ENCODE measurements at places on chromosomes 7 and 10. TPM values are rescaled to one million over a fixed set of nuclear protein-coding genes. Genes with fewer than 3 reads are reported as not detected.

GRCh38 chr7:150397346-150398107 is 18.4 kb downstream of the ZNF775 start:
- H3K27me3 ChIP-seq: no peaks in the 10 kb centered on the region
- no peaks in the 10 kb centered on the region for H3K36me3 ChIP-seq
- peaks cover 21% of the 10 kb centered on the region for H3K4me1 ChIP-seq
- no peak overlapping the region for H3K4me3 ChIP-seq
- H3K27ac ChIP-seq: no peak overlapping the region

- no peak overlapping the region for H3K27ac ChIP-seq
- H3K27me3 ChIP-seq: peaks cover 13% of the 10 kb centered on the region
- no peaks in the 10 kb centered on the region for H3K4me1 ChIP-seq
- no peaks in the 10 kb centered on the region for H3K36me3 ChIP-seq
These were observed 244.8 kb downstream of the BICC1 start for GRCh38 chr10:58757352-58758065.

DNA sequence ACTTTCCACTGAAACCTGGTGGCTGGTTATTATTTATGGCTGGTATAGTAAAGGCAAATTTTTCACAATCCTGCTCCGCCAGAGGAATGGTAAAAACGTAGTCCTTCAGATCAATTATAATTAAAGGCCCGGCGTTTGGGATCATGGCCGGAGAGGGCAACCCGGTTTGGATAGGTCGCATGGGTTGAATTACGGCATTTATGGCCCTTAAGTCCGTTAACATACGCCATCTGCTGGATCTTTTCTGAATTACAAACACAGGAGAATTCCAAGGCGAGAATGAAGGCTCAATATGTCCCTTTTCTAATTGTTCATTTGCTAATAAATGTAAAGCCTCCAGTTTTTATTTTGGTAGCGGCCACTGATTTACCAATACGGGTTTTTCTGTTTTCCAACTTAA is 11.3 kb upstream of the TAS2R3 start:
- H3K27ac ChIP-seq: no peak overlapping the region
- no peaks in the 10 kb centered on the region for H3K27me3 ChIP-seq
- no peak for DNase-seq
- H3K4me3 ChIP-seq: no peak overlapping the region

GRCh38 chr10:92407305-92408016 is 116.5 kb downstream of the MARCHF5 start:
- H3K4me3 ChIP-seq: no peak overlapping the region
- no peaks in the 10 kb centered on the region for H3K36me3 ChIP-seq
- H3K27ac ChIP-seq: no peak overlapping the region
- H3K4me1 ChIP-seq: no peaks in the 10 kb centered on the region

- H3K4me1 ChIP-seq: no peaks in the 10 kb centered on the region
- peaks cover 22% of the 10 kb centered on the region for H3K27me3 ChIP-seq
- no peak overlapping the region for H3K27ac ChIP-seq
- peaks cover 5% of the 10 kb centered on the region for H3K36me3 ChIP-seq
These were observed 24.5 kb upstream of the SAMD9L start for GRCh38 chr7:93172683-93173082.

DNA sequence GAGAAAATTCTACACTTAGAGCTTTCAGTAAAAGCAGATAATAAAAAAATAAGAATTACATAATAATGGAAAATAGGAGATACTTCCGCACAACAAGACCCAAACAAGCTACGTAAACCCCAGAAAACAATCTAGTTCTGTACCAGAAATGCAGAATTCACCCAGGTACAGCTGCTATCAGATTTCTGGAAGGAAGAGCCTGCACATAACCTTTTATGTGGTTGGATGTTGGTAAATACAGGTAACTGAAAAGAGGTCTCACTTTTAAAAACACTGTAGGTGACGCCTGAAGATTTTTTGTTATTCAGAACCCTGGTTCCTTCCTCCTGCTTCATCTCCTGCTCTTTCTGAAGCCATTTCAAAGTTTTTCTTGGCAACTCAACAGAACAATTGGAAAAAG is 29.9 kb downstream of the PANK1 start:
- no peak overlapping the region for H3K27ac ChIP-seq
- peaks cover 11% of the 10 kb centered on the region for H3K4me1 ChIP-seq
- no peak for DNase-seq
- no peak overlapping the region for H3K4me3 ChIP-seq
- peaks cover 5% of the 10 kb centered on the region for H3K36me3 ChIP-seq
- H3K27me3 ChIP-seq: no peaks in the 10 kb centered on the region

- H3K27me3 ChIP-seq: peaks cover 10% of the 10 kb centered on the region
- H3K36me3 ChIP-seq: peaks cover 9% of the 10 kb centered on the region
- no peak for DNase-seq
- H3K27ac ChIP-seq: no peak overlapping the region
These were observed 218.5 kb upstream of the KLF6 start for GRCh38 chr10:4003348-4003973.

DNA sequence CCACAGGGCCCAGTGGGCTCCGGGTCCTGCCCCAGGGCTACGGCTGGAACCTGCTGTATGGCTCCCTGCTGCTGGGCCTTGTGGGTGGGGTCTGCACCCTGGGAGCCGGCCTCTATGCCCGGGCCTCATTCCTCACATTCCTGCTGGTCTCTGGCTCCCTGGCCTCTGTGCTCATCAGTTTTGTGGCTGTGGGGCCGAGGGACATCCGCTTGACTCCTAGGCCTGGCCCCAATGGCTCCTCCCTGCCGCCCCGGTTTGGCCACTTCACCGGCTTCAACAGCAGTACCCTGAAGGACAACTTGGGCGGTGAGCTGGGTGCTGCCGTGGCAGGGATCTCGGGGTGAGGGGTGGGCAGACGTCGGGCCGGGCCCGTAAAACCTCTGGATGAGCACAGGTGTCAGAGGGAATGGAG is 4.4 kb downstream of the SLC12A9 start:
- H3K27me3 ChIP-seq: no peaks in the 10 kb centered on the region
- H3K4me3 ChIP-seq: no peak overlapping the region
- DNase-seq: no peak
- H3K36me3 ChIP-seq: peaks cover 10% of the 10 kb centered on the region
- H3K27ac ChIP-seq: no peak overlapping the region

- H3K4me3 ChIP-seq: no peak overlapping the region
- no peaks in the 10 kb centered on the region for H3K27me3 ChIP-seq
- H3K27ac ChIP-seq: no peak overlapping the region
- no peaks in the 10 kb centered on the region for H3K36me3 ChIP-seq
These were observed 123.5 kb upstream of the AGR3 start for GRCh38 chr7:17005271-17005670.

- no peaks in the 10 kb centered on the region for H3K36me3 ChIP-seq
- no peak for DNase-seq
- H3K27ac ChIP-seq: no peak overlapping the region
- H3K27me3 ChIP-seq: no peaks in the 10 kb centered on the region
- no peaks in the 10 kb centered on the region for H3K4me1 ChIP-seq
These were observed 348.7 kb upstream of the POT1 start for GRCh38 chr7:125278318-125278717.

- H3K27ac ChIP-seq: peak overlapping the region; percentile 86
- H3K4me1 ChIP-seq: peaks cover 62% of the 10 kb centered on the region
- DNase-seq: peak; percentile 83
- H3K36me3 ChIP-seq: peaks cover 7% of the 10 kb centered on the region
- H3K4me3 ChIP-seq: peak overlapping the region; percentile 75
- no peaks in the 10 kb centered on the region for H3K27me3 ChIP-seq
These were observed 2.4 kb downstream of the CHST12 start for GRCh38 chr7:2405601-2406345.

GRCh38 chr10:38038107-38038931 is 27.8 kb downstream of the ZNF33A start:
- H3K27me3 ChIP-seq: no peaks in the 10 kb centered on the region
- peaks cover 29% of the 10 kb centered on the region for H3K4me1 ChIP-seq
- peak overlapping the region; percentile 53 for H3K4me3 ChIP-seq
- peak overlapping the region; percentile 82 for H3K27ac ChIP-seq

GRCh38 chr10:11181978-11182377 is 164.3 kb downstream of the CELF2 start:
- peak overlapping the region; percentile 32 for H3K4me3 ChIP-seq
- no peaks in the 10 kb centered on the region for H3K27me3 ChIP-seq
- H3K36me3 ChIP-seq: peaks cover 82% of the 10 kb centered on the region
- H3K4me1 ChIP-seq: peaks cover 82% of the 10 kb centered on the region
- DNase-seq: no peak

DNA sequence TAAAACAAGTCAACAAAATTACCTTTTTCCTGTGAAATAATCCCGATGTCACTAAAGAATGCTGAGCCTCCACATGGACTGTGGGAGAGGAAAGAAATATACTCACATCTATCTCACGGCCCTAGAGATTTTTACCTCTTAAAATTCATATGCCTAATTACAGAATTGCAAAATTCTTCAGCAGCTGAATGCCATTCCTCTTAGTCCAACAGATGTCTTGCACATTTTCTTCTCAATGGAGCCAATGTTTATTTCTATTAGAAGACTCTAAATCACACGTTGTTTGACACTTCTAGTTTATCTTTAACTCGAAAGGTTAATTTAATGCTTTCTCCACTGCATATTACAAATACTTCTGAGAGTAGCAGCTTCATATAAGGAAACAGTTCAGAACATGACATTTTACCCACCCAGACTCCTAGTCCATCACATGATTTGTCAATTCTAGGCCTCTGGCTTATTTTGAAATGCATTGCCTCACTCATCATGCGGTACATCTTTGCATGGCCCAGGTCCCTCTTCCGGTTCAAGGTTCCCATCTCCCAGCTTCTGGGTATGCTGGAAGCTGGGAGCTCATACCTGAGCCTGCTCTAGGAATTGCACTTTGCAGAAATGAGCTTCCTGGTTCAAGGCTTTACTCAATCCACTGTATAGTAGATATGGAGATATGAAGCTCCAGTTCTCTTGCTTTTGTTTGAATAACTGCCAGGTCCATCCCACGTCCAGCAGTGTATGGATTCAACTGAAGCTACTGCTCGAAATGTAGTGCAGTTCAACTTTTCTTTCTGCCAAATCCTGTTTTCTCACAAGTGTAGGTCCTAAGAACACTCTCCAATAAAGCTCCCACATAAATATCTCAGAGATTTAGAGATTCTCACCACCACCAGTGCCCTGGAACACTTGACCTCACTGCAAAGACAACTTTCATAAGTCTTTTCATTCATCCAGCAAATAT is 306.2 kb downstream of the GPR37 start:
- H3K27me3 ChIP-seq: no peaks in the 10 kb centered on the region
- no peaks in the 10 kb centered on the region for H3K36me3 ChIP-seq
- DNase-seq: no peak
- no peak overlapping the region for H3K27ac ChIP-seq

DNA sequence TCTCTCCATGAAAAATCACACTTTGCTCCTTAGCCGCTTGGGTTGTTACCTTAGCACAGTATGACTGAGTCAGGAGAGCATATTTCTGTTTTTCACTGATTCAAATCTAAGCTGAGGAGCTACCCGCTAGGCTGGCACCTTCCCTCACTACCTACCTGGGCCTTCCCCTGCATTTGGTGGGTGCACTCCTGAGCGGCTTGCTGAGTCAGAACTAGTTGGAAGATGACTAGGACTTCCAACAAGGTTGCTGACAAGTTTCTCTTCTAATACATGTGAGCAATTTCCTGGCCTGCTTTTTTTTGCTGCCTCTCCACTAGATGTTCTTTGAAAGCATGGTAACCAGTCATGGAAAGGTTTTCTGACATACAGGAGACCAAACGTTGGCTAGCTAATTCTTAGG is 43.8 kb upstream of the SEC61G start:
- no peaks in the 10 kb centered on the region for H3K4me1 ChIP-seq
- no peak overlapping the region for H3K27ac ChIP-seq
- no peaks in the 10 kb centered on the region for H3K36me3 ChIP-seq
- no peak for DNase-seq
- peaks cover 5% of the 10 kb centered on the region for H3K27me3 ChIP-seq
- H3K4me3 ChIP-seq: no peak overlapping the region

GRCh38 chr7:137151041-137151689 is 192.4 kb downstream of the PTN start:
- no peaks in the 10 kb centered on the region for H3K27me3 ChIP-seq
- H3K36me3 ChIP-seq: no peaks in the 10 kb centered on the region
- no peak overlapping the region for H3K4me3 ChIP-seq
- no peak overlapping the region for H3K27ac ChIP-seq
- H3K4me1 ChIP-seq: no peaks in the 10 kb centered on the region
- DNase-seq: no peak

DNA sequence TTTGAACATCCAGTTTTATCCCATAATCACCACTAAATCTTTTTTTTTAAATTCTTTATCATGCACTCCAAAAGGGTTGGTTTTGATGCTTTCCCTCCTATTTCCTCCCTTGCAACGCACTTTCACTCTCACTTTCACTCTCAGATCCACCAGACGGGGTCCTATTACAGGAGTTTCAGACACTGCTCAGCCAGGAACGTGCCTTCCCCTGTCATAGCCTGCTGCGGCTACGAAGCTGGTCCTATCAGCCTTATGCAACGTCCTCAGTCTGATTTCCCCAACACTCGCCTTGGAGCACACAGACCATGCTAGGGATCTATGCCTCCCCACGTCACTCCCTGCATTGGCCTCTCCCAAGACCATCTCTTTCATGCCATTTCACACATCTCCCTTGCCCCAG is 23.4 kb downstream of the ZPBP start:
- H3K27ac ChIP-seq: peak overlapping the region; percentile 92
- H3K36me3 ChIP-seq: peaks cover 14% of the 10 kb centered on the region
- peaks cover 17% of the 10 kb centered on the region for H3K4me1 ChIP-seq
- DNase-seq: peak; percentile 27

DNA sequence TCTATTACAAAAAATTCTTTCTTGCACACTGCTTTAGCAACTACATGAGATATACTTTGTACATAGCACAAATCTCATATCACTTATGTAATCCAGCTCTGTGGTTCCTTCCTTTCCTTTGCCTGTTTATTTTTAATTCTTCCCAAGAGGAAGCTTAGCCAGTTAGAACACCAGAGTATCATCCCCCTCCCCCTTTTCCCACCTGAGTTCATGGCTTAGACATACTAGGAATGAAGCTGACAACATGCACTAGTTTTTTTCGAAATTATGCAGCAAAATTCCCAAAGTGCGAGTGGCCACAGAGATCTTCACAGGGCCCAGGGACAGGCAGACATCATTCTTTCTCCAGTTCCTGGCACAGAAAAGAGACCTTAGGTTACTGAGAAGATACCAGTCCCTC is 17.8 kb downstream of the CAV1 start:
- no peak for DNase-seq
- H3K36me3 ChIP-seq: no peaks in the 10 kb centered on the region
- H3K4me3 ChIP-seq: no peak overlapping the region

- peaks cover 4% of the 10 kb centered on the region for H3K4me1 ChIP-seq
- H3K27ac ChIP-seq: no peak within 1 kb of the TSS
- peaks cover 48% of the 10 kb centered on the region for H3K27me3 ChIP-seq
- peak within 1 kb of the TSS; percentile 64 for H3K4me3 ChIP-seq
- no peak for DNase-seq
These were observed at the start of gene KCND2 for GRCh38 chr7:120272701-120273475. Gene KCND2 (plus strand): TSS chr7:120273175.

The AZGP1 gene
- total RNA-seq: not detected

The LEP gene
- total RNA-seq: not detected

The NUTM2A gene
- total RNA-seq: 0.47 TPM

The ZNF487 gene
- total RNA-seq: 2.4 TPM

The CTNNA3 gene
- total RNA-seq: not detected

The NANOS1 gene
- total RNA-seq: not detected

The C10orf105 gene
- total RNA-seq: 0.41 TPM

The INPP5A gene
- total RNA-seq: 7.4 TPM

The PON1 gene
- total RNA-seq: not detected

The NYAP1 gene
- total RNA-seq: 0.34 TPM

The PON3 gene
- total RNA-seq: not detected

The GPRIN2 gene
- total RNA-seq: not detected

The TMEM213 gene
- total RNA-seq: not detected

The RAPGEF5 gene
- total RNA-seq: 0.54 TPM

Data from activated naive CD8-positive, alpha-beta T cell treated with anti-CD3 and anti-CD28 coated beads for 36 hours (primary cell).